Hippocampal formation (tissue), 2 donors: ENCODE measurements at places on chromosomes 3 and 15.
A peak's percentile ranks its signal among the peaks of the same experiment; 100 is the strongest.

- DNase-seq: no peak
Observed at GRCh38 chr3:133937061-133937686, 41.5 kb upstream of the RAB6B start.

GRCh38 chr3:24410860-24411259 lies 83.8 kb downstream of the THRB start:
- no peak for DNase-seq

GRCh38 chr3:17730318-17730967 lies 12.0 kb downstream of the TBC1D5 start:
- DNase-seq: no peak

GRCh38 chr3:114838025-114838424 lies 309.1 kb downstream of the ZBTB20 start:
- no peak for DNase-seq

GRCh38 chr15:40092256-40092978 lies 16.3 kb downstream of the BMF start:
- no peak for DNase-seq

DNA sequence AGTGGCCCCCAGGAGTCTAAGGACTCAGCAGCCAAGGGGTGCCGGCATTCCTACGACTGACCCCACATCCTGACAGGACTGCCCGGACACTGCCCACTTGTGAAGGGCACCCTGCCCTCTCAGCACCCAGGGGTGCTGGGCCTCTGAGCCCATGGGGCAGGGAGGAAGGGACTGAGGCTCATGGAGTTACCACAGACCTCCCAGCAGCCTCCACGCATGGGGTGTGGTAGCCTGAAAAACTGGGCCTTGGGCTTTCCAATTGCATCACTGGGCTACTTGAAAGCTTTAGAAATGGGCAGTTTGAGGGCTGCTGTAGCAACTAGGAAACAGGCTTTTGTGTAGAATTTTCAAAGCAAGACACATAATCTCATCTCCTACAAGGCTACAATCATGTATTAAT lies 13.2 kb downstream of the TKT start:
- no peak for DNase-seq

DNA sequence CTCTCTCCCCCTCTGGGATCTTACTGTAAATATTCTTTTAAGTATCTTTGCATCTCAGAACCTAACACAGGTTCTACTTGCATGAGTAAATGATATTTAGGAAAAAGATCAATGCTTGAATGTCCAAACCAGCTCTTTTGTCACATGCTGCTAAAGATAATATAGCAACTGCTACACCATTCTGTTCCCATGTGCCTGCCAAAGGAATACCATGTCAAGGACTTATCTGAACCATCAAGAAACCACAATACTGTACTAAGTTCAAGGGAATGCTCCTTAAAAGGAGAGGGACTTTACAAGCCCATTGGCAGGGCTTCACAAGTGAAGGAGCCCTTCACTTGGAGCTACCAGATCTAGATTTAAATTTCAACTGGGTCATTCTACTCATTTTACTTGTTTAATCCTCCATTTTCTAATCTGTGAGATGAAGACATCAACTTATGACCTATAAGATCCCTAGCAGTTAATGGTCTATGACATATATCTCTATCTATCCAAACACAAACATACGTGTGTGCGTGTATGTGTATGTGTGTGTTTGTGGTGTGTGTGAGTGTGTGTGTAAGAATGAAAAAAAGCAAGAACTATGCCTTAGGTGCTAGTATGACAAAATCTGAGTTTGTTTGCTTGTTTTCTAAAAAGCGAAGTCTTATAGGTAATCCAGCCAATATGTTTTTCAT lies 13.0 kb upstream of the SEC62 start:
- DNase-seq: no peak

DNA sequence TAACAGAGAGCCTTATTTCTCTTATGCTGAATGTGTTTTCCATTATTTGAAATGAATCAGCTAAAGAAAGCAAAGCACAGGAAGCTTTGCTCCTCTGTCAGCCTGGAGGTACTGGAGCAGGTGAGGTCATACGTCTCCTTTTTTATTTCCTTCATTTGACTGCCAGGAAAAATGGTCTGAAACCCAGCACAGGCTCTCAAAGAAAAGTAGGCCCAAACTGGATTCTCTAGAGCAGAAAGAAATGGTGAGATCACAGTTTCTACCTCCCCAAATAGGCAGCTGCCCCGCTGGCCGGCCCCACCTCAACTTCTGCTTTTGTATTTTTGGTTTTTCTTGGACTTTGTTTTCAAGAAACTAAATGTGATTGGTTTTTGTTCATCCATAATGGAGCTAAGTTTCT lies 95.1 kb downstream of the RPL39L start:
- DNase-seq: no peak

GRCh38 chr3:48436477-48436787 lies 3.5 kb downstream of the CCDC51 start:
- DNase-seq: no peak

DNA sequence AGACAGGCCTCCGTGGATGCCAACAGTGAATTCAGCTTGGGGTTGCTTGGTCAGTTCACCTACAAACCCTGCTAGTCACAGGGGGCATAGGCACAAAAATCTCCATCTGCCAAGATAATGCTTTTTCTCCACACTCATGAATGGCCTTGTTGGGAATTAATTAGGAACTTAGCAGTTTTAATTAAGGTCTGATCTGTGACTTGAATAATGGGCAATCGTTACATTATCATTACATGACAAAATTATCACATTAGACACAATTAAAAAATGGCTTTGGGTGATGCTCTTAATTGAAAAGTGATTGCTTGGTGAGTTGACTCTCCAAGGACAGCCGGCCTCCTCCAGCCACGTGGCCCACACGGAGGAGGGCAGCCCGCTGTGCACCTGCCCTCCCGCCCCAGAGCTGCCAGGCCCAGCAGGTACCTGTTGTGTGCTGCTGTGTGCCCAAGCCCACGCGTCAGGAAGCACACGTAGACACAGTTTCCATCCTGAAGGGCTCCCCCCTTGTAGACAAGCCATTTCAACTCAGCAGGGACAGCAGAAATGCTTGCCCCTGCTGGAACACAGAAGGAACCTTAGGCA lies 274.2 kb downstream of the OCA2 start:
- no peak for DNase-seq

DNA sequence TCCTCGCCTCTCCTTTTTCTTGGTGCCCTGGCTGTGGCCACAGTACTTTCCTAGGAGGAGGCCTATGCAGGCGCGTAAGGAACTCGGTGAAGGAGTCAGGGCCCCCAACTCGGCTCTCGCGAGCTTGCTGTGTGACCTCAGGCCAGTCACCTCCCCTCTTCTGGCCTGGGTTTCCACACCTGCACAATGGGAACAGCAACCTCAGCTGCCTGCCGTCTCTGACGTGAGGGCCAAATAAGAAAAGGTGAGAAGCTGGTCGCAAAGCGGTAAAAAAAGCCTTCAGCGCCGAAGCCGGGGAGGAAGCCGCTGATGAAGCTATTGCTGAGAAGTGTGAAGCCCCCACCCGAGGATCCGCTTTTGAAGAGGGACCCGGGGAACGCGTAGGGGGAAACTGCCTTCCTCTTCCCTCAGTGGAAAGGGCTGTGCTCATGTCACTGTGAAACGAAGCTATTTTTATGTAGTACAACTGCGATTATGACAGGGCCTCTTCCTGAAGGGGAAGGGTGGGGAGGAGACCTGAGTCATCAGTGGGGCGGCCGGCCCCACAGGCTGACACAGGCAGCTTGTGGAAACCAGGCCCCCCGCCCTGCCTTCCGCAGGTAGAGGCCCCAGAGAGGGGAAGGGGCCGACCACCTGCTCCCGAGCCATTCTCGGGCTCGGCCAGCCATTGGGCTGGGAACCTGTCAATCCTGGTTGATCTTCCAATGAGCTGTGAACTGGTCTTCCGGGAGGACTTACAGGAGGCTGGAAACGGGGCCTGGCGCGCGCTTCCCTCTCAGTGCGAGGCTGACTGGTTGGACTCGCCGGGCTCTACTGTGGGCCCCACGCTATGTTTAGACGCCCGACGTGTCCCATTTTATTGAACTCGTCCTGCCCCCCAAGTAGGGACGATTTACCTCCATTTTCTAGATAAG lies 18.0 kb upstream of the ANKDD1A start:
- peak; percentile 80 for DNase-seq

DNA sequence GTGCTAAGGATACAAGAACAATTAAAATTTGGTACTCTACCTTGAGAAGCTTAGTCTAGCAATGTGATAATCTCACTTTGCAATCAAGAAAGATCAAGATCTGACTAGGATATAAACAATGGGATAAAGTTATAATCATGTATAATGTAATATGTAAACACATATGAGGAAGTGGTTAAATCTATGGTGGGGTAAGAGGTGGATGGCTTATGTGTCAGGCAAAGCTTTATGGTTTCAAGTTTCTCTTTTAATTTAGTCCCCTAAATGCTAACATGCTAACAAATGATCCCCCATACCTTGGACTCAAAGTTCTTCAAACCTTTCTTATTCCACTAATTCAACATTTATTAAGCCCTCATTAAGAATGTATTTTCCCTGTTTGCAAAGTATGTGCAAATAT lies 2.5 kb downstream of the RSL24D1 start:
- no peak for DNase-seq

GRCh38 chr3:44521721-44522120 lies 33.3 kb upstream of the ZKSCAN7 start:
- DNase-seq: no peak

DNA sequence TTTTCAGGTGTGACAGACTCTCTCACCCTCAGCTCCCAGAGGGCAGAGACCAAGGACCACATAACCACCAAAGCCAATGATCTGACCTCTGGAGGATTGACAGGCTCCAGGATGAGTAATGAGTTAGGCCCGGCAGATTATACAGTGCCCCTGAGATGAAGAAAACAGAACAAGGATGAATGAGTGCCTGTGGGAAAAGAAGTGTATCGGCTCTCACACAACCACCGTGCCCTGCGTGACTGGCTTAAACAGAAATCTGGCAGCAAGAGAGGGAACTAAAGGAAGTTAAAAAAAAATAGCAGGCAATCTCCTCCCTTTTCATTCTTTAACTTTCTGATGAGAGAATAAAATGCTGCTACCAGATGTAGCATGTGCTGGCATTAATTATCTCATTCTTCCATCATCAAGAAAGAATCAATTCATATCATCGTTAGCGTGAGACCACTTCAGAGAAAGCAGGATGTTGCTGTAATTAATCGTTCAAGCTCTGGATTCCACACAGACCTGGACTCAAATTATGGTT lies 227.5 kb upstream of the COL8A1 start:
- no peak for DNase-seq

DNA sequence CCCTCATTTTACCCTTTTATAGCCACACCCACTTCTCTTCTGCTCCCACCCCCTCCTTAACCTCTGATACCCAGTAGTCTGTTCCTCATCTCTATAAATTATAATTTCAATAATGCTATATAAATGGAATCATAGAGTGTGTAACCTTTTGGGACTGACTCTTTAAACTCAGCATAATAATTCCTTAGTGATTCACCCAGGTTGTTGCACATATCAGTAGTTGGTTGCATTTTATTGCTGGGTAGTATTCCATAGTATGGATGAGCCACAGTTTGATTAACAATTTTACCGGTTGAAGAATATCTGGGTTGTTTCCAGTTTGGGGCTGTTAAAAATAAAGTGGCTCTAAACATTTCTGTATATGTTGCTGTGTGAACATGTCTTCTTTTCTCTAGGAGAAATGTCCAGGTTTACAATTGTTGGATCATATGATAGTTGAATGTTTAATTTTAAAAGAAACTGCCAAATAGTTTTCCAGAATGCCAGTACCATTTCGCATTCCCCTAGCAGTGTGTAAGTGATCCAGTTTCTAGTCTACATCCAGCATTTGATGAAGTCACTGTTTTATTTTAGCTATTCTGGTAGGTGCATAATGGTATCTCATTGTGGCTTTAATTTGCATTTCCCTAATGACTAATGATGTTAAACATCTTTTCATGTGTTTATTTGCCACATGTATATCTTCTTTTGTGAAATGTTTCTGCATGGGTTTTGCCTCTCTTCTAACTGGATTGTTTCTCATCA lies 68.5 kb downstream of the VPS8 start:
- DNase-seq: no peak

DNA sequence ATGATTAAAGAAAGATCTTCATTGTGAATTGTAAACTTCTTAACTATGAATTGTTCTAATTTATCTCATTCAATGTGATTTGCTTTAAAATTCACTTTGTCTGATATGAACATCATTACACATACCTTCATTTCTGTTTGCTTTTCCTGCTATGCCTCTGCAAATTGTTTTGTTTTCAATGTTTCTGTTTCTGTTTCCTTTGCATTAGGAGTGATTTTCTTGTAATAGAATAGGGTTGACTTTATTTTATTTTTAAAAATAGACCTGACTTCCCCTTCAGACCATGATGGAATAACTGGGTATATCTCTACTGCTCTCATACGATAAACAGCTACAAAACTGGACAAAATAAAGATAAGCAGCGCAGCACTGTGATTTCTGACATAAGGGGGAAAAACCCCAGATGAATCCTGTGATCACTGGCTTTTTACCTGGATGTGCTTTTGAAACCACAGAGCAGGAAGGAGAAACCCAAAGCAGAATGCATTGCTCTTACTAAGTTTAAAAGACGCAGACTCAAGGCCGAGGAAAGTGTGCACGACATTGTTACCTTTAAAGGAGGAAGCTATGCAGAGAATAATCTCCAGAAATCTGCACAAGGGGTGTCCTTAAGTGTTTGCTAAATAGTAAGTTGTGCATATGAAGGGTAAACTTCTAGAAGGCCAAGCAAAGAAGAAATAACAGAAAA lies 420.2 kb downstream of the TBC1D5 start:
- DNase-seq: no peak

- DNase-seq: no peak
Observed at GRCh38 chr15:79008659-79009058, 63.8 kb upstream of the CTSH start.

DNA sequence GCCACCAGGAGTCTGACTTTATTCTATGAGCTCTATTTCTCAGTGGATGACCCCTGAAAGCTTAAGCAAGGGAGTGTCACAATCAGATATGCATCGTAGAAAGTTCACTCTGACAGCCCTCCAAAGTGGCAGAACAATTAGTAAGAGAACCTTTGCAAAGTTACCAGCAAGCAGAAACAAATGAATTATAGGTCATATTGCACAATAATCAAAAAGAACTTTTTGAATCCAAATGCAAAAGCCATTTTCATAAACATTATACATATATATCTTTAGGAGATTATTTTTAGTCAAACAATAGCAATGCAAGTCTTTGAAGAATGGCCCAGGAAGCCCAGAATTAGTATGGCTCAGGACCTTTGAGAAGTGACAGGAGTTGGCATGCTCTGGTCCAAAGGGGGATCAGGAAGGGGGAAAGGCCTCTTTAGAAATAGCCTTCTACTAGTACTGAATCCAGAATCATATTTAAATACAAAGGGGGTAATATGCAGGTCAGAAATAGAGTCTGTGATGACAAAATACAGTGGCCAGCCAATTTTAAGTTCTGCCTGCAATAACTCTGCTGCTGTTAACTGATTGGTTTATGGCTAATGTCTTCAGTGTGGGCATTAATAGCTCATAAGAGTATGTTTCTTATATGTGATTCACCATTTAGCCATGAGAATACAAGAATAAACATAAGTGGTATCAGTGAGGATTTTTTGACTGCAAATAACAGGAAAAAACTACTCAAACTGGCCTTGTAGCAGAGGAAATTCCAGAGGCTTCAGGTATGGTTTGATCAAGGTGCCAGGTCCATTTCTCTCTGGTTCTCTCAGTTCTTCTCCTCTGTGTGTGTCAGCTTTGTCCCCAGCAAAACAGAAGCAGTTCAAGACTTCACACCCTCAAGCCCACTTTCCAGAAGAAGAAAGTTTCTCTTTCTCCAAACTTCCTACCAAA lies 17.0 kb upstream of the ITGB5 start:
- DNase-seq: no peak

- no peak for DNase-seq
Observed at GRCh38 chr15:89034305-89034704, 54.0 kb upstream of the ABHD2 start.
